ENCODE measurements at places on chromosomes 16 and 17. TPM values are rescaled to one million over a fixed set of nuclear protein-coding genes. Genes with fewer than 3 reads are reported as not detected.

The SCARF1 gene
- 0.18 TPM for total RNA-seq

The HEATR3 gene
- 14.1 TPM for total RNA-seq

The MT3 gene
- not detected for total RNA-seq

The GALR2 gene
- total RNA-seq = 1.8 TPM

The TUBG2 gene
- total RNA-seq = 25.6 TPM

The UMOD gene
- not detected for total RNA-seq

The TLCD3B gene
- 0.27 TPM for total RNA-seq

The ASGR2 gene
- not detected for total RNA-seq

The TEKT5 gene
- not detected for total RNA-seq

The SPATA32 gene
- 0.09 TPM for total RNA-seq

The ITGAL gene
- total RNA-seq = not detected

The BICDL2 gene
- not detected for total RNA-seq

The DRG2 gene
- total RNA-seq = 53.9 TPM

The KRTAP9-4 gene
- not detected for total RNA-seq

The CD300E gene
- not detected for total RNA-seq

The HOXB1 gene
- total RNA-seq = not detected

The SPATA22 gene
- total RNA-seq = not detected

The PGAP3 gene
- total RNA-seq = 6.6 TPM

The TOM1L1 gene
- total RNA-seq = 39.8 TPM

The ALDH3A2 gene
- total RNA-seq = 197 TPM

The STH gene
- not detected for total RNA-seq

The OTOP2 gene
- total RNA-seq = not detected

The PRAC2 gene
- not detected for total RNA-seq

The SOX15 gene
- total RNA-seq = 0.30 TPM

The HOXB9 gene
- 7.2 TPM for total RNA-seq

The CCL8 gene
- total RNA-seq = not detected

The DOC2A gene
- total RNA-seq = 1.7 TPM

The PSMB3 gene
- 463 TPM for total RNA-seq

The EVPLL gene
- not detected for total RNA-seq

The HOXB3 gene
- 4.6 TPM for total RNA-seq

The ADGRG3 gene
- 0.95 TPM for total RNA-seq

The CMTM1 gene
- 1.4 TPM for total RNA-seq

The SLC5A10 gene
- total RNA-seq = 0.36 TPM

The MT1H gene
- not detected for total RNA-seq

The GP1BA gene
- not detected for total RNA-seq

The ADCY7 gene
- total RNA-seq = 13.5 TPM

The GDPD1 gene
- 1.0 TPM for total RNA-seq
